ENCODE measurements at places on chromosomes 7 and 10.

DNA sequence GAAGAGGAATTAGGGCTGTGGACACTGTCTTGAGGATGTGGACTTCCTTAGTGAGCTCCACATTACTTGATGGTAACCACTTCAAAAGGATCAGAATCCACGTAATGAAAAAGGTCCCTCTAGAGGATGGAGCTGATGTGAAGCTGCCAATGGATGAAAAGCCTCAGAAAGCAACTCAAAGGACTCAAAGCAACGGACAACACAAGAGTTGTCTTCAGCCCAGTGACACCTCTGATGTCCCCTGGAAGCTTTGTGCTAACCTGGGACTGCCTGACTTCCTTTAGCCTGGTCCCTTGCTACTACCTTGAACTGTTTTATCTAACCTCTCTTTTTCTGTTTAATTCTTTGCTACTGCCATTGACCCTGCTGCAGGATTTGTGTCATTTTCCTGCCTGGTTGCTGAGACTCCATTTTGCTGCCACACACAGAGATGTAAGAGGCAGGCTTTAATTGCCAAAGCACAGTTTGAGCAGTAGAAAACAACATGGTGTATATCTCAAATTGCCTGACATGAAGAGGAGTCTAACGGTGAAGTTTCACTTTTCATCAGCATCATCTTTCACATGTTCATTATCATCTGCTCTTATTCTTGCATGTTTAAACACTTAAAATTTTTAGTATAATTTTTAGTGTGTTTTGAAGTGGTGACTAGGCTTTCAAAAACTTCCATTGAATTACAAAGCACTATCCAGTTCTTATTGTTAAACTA lies 11.1 kb upstream of the SGCE start:
- DNase-seq: no peak

DNA sequence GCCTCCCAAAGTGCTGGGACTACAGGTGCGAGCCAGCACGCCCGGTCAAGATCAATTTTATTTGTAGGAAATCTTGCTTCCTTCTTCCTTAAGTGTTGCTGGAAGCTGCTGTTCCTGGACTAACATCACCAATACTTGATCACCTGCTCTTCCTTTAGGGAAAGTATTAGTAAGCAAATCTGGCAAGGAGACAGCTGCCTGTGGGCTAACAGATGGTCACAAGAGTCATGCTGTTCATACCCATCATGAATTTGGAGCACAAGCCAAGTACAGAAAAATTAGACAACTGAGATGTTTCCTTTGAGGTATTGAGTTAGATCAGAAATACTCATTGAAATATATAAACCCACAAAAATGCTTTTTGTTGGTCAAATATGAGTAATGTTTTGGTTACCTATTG lies 27.9 kb downstream of the BAIAP2L1 start:
- DNase-seq: peak; percentile 42

- DNase-seq: no peak
Measured at GRCh38 chr7:120600607-120601006, 257.3 kb downstream of the TSPAN12 start.

DNA sequence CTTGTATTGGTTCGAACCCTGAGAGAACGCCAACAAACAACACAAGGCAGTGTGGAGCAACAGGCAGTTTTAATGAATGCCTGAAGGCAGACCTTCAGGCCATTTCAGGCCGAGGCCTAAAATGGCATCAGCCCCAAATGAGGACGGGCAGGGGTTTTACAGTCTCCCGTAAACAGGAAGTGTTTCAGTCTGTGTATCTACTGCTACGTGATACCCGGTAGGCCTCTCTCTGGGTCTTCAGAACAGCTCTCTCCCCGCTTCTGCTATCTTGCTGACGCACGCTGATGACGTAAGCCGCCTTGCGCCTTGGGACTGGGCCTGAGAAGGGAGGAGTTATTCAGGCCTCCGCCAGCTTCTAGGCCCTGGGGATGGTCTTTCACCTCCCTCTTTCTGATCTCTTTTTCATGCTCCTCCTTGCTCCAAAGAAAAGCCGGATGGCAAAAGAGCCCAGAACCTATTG lies 67.7 kb downstream of the ST8SIA6 start:
- no peak for DNase-seq

DNA sequence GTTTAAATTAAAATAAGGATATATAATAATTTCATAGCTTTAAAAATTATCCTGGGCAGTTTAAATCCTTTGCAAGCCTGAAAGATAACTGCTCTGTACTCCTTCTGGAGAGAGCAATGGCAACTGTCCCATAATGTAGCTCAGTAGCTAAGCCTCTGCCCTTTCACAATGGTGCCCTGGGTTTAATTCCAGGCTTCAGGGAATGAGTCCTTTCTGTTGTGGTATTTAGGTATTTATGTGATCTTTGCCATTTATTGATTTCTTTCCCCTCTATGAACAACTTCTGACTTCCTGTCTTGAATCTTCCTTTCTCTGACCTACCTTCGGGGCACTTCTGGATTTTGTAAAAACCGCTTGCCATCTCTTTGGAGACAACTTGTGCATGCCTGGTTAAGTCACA lies 773.2 kb downstream of the IPMK start:
- DNase-seq: no peak

DNA sequence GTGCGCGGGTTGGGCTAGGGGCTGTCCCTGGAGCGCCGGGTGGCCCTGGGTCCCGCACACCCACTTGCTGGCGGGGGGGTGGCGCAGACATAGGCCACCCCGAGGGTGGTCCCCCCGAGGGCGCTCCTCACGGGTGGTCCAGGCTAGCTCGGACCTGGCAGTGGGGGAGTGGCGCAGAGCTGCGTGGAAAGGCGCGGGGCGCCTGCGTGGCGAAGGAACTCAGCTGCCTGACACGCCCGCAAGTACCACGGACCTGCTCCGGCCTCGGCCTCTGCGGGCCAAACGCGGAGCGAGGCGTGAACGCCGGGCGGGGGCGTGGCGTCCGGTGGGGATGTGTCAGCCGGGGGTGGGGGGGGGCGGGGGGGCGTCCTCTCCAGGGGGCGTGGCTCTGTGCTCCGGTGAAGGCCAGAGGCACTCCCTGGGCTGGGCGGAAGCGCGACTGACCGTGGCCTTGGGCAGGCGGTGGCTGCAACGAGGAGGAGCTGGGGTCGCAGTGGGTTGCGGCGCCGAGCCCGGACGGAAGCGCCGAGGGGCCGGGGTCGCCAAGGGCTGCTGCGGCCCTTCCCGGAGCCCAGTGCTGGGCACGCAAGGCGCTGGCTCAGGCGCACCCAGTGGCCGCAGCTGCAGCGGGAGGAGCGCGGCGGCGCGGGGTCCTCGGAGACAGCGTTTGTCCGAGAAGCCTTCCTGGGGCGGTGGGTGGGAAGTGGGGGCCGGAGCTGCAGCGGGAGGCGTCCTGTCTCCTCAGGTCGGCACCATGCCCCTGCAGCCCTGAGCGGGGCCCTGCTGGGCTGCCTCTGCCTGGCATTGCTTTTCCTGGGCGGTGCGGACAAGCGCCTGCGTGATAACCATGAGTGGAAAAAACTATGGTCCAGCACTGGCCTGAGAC lies 58.9 kb upstream of the NUPR2 start:
- DNase-seq: no peak

GRCh38 chr10:3045471-3046209 lies 21.7 kb upstream of the PFKP start:
- peak; percentile 57 for DNase-seq

DNA sequence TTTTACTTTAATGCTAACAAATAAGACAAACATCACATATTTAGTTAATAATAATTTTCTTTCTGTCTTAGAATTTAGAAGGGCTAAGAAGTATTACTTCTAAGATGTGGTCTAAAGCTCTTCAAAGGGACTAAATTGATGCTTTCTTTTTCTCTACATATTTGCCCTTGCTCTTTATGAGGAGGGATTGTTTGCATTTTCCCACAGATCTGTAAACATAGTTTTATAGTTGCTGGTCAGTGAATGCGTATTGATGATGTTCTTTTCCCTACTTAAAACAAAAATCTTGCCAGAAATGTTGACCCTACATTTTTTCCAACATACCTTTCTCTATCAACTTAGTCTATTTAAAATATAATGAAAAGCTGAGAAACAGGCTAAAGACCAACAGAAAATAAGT lies 372.4 kb upstream of the LRGUK start:
- no peak for DNase-seq

- no peak for DNase-seq
Measured at GRCh38 chr7:32905175-32905662, 13.7 kb upstream of the KBTBD2 start.
